ENCODE measurements at places on chromosomes 4 and X.

- no peak for DNase-seq
Observed at GRCh38 chr4:90857081-90857820, 730.1 kb downstream of the CCSER1 start.

DNA sequence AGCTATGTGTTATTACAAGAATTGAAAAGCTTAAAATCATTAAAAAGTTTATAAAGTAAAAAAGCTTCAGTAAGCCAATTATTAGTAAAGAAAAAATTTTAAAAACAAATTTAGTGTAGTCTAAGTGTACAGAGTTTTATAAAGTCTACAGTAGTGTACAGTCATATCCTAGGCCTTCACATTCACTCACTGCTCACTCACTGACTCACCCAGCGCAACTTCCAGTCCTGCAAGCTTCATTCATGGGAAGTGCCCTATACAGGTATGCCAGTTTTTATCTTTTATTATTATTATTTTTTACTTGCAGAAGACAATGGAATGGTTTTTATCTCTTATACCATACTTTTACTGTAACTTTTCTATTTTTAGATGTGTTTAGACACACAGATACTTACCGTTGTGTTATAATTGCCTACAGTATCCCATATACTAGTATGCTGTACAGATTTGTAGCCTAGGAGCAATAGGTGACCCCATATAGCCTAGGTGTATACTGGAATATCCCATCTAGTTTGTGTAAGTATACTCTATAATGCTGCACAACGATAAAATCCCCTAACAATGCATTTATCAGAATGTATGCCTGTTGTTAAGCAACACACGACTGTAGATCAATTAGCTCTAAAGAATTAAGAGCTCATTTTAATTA is 230.7 kb downstream of the DCLK2 start:
- DNase-seq, result no peak

GRCh38 chr4:57588557-57588956 is 478.4 kb upstream of the IGFBP7 start:
- DNase-seq, result no peak

- DNase-seq, result no peak
Observed at GRCh38 chrX:68146054-68146453, 287.2 kb downstream of the OPHN1 start.

- no peak for DNase-seq
Observed at GRCh38 chrX:21708116-21708515, 49.8 kb downstream of the SMPX start.

DNA sequence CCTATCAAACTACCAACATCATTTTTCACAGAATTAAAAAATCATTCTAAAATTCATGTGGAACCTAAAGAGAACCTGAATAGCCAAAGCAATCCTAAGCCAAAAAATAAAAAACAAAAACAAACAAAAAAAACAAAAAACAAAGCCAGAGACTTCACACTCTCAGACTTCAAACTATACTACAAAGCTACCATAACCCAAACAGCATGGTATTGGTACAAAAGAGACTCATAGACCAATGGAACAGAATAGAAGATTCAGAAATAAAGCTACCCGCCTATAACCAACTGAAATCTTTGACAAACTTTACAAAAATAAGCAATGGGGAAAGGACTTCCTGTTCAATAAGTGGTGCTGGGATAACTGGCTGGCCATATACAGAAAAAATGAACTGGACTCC is 152.3 kb upstream of the SMIM31 start:
- DNase-seq, result no peak

DNA sequence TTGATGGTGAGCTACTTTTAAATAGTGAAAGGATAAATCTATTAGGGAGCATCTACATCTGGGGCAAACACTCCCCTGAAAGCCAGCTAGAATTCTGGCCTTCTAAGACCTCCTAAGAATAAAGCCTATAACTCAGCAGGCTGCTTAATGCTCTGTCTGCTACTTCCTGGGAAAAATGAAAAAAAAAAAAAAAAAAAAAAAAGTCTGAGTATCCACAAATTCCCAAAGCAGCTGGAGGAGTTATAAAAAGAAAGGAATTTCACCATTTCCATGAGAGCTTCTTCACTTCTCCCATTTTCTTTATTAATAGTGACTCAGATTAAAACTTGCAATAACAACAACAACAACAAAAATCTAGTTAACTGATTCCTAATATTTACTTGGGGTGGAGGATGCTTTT is 511.2 kb downstream of the INPP4B start:
- DNase-seq, result no peak

- no peak for DNase-seq
Observed at GRCh38 chr4:55312489-55313101, 33.4 kb upstream of the SRD5A3 start.

GRCh38 chr4:87100168-87100567 is 120.2 kb downstream of the KLHL8 start:
- DNase-seq, result no peak

- DNase-seq, result peak; percentile 81
Observed at GRCh38 chrX:2707334-2707760, 16.3 kb downstream of the CD99 start.

DNA sequence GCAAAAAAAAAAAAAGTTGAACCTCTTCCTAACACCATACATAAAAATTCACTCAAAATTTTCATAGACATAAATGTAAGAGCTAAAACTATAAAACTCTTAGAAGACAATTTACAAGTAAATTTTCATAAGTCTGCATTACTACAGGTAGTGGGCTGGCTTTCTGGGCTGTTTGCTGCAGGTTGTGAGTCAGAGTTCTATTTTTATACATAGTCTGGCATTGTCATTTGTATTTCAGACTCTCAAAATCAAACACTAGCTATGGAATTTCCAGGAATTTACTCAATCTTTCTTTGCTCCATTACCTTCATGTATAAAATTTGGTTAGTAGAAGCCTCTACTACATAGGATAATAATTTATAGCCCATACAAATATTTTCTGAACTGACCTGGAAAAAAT is 227.2 kb downstream of the COX18 start:
- no peak for DNase-seq

DNA sequence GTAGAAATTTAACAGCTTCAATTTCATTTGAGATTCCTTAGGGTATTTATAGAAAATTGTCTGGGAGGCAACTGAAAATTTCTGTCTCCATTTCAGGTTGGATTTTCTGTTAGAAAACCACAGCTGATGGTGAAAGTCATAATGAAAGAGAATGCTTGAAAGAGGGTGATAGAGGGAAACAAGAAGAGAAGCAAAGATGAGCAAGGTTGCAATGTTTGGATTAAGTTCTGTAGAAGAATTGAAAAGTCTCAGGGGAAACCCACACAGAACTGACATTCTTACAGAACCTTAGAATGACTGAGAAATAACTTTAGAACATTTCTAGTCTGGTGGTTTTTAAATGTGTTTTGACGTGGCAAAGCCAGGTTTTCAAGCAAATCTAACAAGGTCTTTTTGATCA is 14.7 kb downstream of the GBA3 start:
- no peak for DNase-seq

- no peak for DNase-seq
Observed at GRCh38 chrX:35841872-35842271, 43.7 kb downstream of the MAGEB16 start.

- DNase-seq, result no peak
Observed at GRCh38 chr4:153782581-153782980, 6.3 kb downstream of the SFRP2 start.

DNA sequence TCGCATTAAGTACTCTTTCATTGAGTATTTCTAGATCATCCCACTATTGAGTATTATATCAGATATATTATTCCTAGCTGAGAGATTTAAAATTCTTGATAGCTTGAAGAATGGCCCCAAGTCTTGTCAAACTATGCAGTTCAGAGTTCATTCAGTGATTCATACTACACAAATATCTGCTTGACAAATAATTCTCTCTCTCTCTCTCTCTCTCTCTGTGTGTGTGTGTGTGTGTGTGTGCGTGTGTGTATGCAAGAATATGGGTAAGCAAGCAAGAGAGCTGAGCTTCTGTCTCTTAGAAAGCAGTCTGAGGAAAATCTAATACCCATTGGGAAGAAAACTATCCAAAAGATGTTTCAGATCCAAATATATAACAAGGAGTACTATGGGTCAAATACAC is 142.0 kb downstream of the SLC10A7 start:
- no peak for DNase-seq

- DNase-seq, result no peak
Observed at GRCh38 chr4:105067431-105067830, 79.2 kb upstream of the TET2 start.

DNA sequence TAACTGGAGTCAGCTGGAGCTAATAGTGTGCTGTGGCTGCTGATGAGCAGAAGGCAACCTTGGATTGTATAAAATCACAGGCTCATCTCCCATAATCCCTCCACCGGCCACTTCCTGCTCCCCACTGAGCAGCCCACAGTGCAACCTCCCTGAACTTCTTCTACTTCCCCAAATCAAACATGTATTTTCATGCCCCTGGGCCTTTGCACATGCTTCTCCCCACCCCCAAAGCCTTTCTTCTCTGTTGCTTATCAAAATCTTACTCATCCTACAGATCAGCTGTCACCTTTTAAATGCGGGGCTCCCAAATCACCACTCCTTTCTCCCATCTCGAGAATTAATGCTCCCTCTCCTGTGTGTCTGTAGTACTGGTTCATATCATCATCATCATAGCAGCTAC is 35.8 kb downstream of the RHOH start:
- no peak for DNase-seq

- no peak for DNase-seq
Observed at GRCh38 chr4:174559894-174560293, 37.6 kb upstream of the HPGD start.

DNA sequence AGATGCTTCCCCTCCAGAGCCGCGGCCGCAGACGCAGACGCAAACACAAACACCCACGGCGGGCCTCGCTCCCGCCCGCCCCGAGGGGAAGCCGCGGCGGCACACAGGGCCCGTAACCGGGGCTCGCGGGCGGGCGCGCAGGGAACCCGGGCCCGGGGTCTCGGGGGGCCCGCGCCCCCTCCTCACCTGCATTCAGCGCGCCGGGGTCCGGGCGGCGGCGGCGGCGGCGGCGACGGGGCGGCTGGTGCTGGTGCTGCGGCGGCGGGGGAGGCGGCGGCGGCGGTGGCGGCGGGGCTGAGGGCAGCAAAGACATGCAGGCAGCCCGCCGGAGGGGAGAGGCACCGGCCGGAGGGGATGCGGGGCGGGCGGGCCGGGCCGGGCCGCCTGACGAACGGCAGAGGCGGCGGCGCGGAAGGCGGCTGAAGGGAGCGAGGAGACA is 255 bp upstream of the CNOT6L start:
- DNase-seq, result peak; percentile 72

DNA sequence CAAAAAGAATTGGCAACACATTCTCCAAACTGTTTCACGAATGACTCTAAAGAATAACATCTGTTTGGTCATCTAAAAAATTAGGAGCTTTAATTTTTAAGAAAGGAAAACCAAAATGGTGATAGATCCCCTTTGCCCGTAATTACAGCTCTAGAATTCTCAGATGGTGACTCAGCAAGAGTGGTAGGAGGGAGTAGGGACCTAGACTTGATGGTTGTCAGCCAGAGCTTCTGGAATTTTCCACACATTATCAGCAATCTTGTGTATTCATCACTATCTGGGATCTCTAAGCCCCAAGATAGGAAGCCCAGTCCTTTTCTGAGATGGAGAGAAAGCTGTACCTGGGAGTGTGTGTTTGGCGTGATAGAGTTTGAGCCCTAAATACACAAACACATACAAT is 103.9 kb upstream of the RAB40AL start:
- no peak for DNase-seq

- DNase-seq, result no peak
Observed at GRCh38 chr4:71827826-71828225, 43.9 kb upstream of the GC start.

DNA sequence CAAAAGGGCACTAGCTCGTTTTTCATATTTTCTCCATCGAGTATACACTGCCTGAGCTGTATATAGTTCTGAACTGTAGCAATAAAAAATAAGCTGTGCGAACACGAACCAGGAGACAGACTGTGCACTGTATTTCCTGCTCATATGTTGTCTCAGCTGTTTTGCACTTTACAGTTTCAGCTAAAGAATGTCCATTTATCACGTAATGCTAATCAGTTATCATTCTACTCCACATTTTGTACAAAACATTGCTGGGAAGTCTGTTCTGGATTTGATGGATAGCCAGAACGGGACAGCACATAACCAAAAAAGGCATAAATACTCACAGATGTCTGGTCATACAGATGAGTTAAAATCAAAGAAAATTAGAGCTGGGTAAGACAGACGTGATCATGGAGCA is 315.5 kb upstream of the ADGRL3 start:
- no peak for DNase-seq
